Uterine smooth muscle cell (primary cell): ENCODE measurements at places on chromosomes 4 and X. TPM values are rescaled to one million over a fixed set of nuclear protein-coding genes. Genes with fewer than 3 reads are reported as not detected.

The ZCCHC13 gene
- not detected in 2 replicates for total RNA-seq

The TLL1 gene
- total RNA-seq: under 0.01 and 0.12 TPM in 2 replicates

The TMEM31 gene
- total RNA-seq: not detected in 2 replicates

The UGT2B10 gene
- not detected in 2 replicates for total RNA-seq

The RAB39B gene
- 2.4 and 5.7 TPM in 2 replicates for total RNA-seq

The RAB41 gene
- not detected in 2 replicates for total RNA-seq

The ANOS1 gene
- total RNA-seq: 7.9 and 12.5 TPM in 2 replicates

The TLR3 gene
- 1.5 and 1.8 TPM in 2 replicates for total RNA-seq

The KDR gene
- 0.75 and 0.77 TPM in 2 replicates for total RNA-seq

The H2BW2 gene
- total RNA-seq: not detected in 2 replicates

The PGAM4 gene
- total RNA-seq: 0.25 TPM in 1 of 2 replicates, not detected in the other

The CXorf49 gene
- not detected in 2 replicates for total RNA-seq

The GPR119 gene
- total RNA-seq: not detected in 2 replicates

The TEX13C gene
- not detected in 2 replicates for total RNA-seq

The FAM47A gene
- total RNA-seq: not detected in 2 replicates

The MFAP3L gene
- 0.55 and 2.6 TPM in 2 replicates for total RNA-seq

The AWAT2 gene
- not detected in 2 replicates for total RNA-seq

The NPY2R gene
- not detected in 2 replicates for total RNA-seq

The EIF1AX gene
- total RNA-seq: 45.2 and 77.6 TPM in 2 replicates

The TKTL1 gene
- total RNA-seq: not detected in 2 replicates

The CD38 gene
- total RNA-seq: not detected in 2 replicates

The WNK3 gene
- 0.44 and 0.87 TPM in 2 replicates for total RNA-seq

The USP51 gene
- 1.5 and 2.5 TPM in 2 replicates for total RNA-seq

The CLDN22 gene
- not detected in 2 replicates for total RNA-seq

The TMSB15A gene
- total RNA-seq: 3.2 and 8.7 TPM in 2 replicates

The MAGED4 gene
- 30.1 and 38.1 TPM in 2 replicates for total RNA-seq

The S100G gene
- not detected in 2 replicates for total RNA-seq

The TBC1D8B gene
- total RNA-seq: 14.6 and 19.1 TPM in 2 replicates

The SAGE1 gene
- total RNA-seq: not detected in 2 replicates

The GYPB gene
- not detected in 2 replicates for total RNA-seq

The SMPX gene
- total RNA-seq: not detected in 2 replicates

The TRPC3 gene
- total RNA-seq: 0.62 and 1.7 TPM in 2 replicates

The MID2 gene
- total RNA-seq: 9.5 and 15.1 TPM in 2 replicates

The FGG gene
- total RNA-seq: not detected in 2 replicates

The PRSS12 gene
- total RNA-seq: 13.7 and 21.4 TPM in 2 replicates

The NXT2 gene
- total RNA-seq: 11.7 and 14.3 TPM in 2 replicates

The RTL5 gene
- 1.8 and 2.2 TPM in 2 replicates for total RNA-seq

The TFE3 gene
- total RNA-seq: 42.5 and 42.7 TPM in 2 replicates

The NUDT10 gene
- total RNA-seq: 6.2 and 6.3 TPM in 2 replicates
